Endothelial cell (in vitro differentiated cells): ENCODE measurements at places on chromosomes 11 and 22.
A peak's percentile ranks its signal among the peaks of the same experiment; 100 is the strongest.

GRCh38 chr22:46027211-46028105, 50.5 kb upstream of the WNT7B start:
- DNase-seq = no peak

- no peak for DNase-seq
Measured at GRCh38 chr11:99987821-99988470, 699.1 kb upstream of the ARHGAP42 start.

GRCh38 chr11:64915376-64915887, 1.6 kb downstream of the ATG2A start:
- no peak for DNase-seq

GRCh38 chr22:22037740-22038139, 55.2 kb upstream of the TOP3B start:
- DNase-seq = no peak

DNA sequence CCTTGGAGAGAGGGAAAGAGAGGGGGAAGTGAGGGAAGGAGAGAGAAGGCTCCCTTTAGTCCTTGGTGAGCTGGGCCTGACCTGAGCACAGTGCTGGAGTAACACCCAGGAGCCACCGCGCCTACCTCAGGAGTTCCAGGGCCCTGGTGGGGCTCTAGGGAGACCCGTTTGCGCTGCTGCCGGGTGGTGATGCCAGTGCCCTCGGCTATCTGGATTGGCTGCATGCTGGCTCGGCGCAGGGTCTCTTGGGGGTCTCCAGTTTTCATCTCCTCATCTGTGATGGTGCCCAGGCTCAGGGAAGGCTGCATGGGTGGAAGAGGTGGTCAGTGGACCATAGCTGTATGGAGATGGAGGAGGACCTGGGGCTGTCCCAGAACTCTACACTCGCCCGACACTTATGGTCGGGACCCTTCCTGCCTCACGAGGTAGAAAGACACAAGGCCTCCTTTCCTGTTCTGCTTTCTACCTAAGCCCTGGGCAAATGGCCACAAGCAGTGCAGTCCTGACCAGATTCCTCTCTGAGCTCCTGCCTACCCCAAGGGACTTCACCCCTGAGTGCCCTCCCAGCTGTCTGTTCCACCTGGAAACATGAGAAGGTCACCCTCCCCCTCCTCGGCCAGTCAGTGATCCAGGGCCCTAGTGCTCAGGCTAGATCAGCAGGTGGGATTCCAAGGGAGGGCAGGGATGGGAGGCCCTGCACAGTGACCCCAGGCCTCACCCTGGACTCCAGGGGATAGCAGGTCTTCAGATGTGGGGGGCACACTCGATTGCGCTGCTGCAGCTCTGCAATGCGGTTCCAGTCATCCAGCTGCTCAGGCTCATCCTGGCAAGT, 6.0 kb downstream of the IL18BP start:
- no peak for DNase-seq

DNA sequence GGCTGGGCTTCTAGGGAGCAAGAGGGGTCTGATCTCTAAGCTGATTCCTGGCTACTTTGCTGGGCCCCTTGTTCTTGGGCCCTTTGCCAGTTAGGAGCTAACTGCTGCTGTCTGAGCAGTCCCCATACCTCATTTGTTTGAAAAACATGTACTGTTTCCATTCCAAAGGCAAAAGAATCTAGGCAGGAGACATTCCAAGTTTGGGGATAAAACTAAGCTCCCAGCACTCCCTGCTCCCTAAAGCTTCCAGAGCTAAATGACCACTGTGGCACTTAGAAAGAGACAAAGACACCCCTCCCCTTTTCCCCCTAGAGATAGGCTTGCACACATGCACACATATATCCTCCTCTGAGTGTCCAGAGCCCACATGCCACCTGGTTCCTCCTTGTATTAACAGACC, 22.7 kb upstream of the RRM1 start:
- no peak for DNase-seq

DNA sequence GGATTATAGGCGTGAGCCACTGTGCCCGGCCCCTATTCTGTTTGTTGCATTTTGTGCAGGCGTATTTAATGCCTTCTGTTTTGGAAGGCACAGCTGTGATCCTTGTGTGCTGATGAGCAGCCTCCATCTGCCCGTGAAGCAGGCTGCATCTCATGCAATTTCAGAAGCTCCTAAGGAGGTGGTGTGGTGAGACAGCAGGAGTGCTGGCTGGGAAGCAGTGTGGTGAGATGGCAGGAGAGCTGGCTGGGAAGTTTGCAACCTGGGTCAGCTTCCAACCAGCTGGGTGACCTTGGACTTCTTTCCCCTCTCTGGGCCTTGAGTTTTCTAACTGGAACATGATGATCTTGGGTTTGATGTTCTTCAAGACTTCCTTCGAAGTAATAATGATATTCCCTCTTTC, 525.1 kb downstream of the TBC1D22A start:
- no peak for DNase-seq

DNA sequence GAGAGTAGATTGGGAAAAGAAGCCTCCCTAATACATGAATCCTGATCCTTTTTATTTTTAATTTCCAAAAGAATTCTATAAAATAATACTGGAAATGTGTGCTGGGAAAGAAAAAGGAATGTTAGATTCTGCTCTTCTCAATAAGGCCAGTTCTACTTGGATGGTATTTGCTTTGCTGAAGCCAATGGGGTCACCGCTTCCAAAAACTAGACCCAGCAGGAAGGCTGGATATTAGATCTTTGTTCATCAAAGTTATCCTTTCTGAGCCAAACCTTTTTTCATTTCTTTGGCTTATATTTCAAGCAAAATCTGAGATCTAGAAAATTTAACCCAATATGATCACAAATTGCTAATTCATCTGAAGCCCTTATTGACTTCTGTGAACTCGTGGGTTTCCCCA, 41.4 kb downstream of the SCUBE2 start:
- DNase-seq = no peak

DNA sequence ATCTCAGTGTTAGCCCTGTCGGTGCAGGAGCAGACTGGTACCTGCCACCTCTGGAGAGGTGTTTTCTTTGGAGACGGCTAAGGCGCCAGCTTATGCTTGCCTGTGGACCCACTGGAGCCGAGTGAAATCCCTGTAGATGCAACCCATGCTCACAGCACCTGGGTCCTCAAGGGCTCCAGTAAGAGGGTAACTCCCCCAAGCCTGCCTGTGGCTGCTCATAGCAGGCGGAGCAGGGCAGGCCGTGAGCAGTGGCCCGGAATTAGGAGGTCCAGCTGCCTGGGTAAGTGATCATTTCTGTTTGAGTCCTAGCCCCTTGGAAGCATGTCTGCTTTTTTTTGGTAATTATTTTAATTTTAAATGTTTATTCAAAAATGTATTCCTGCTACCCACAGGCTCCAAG, 43.8 kb downstream of the NAT10 start:
- DNase-seq = no peak

- no peak for DNase-seq
Measured at GRCh38 chr22:50467773-50468440, 6.9 kb downstream of the SBF1 start.

DNA sequence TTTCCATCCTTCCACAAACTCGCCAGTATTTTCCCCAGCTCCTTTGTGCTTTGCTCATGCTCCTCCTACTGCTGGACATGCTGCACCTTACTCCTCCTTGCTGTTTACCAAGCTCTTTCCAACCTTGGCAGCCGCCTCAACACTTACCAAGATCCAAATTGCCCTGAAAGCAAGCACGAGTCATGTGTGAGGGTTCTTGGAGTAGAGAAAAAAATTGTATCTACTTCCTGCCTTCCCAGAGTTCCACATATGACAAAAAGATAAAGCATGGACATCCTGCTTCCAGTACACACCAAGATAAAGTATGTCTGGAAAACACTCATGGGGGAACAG, 767.5 kb downstream of the NTM start:
- DNase-seq = no peak

DNA sequence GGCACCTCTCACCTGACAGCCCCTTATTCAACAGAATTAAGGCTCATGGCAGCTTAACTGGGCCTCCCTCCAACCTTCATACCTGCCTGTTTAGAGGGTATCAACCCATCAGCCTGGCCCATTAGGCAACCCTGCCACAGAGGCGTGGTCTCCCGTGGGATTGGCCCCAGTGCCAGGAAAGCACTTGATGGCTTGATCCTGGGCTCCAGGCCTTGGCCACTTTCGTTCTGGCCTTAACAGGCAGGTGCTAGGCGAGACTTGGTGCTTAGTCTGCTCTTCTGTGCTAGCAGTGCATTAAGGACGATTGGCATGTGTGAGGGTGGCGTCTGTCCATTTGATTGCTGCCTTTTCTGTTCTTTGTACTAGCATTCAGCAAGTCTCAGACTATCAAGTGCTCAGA, 75.2 kb downstream of the CABIN1 start:
- no peak for DNase-seq

- no peak for DNase-seq
Measured at GRCh38 chr11:57335023-57335342, 709 bp downstream of the SSRP1 start.

DNA sequence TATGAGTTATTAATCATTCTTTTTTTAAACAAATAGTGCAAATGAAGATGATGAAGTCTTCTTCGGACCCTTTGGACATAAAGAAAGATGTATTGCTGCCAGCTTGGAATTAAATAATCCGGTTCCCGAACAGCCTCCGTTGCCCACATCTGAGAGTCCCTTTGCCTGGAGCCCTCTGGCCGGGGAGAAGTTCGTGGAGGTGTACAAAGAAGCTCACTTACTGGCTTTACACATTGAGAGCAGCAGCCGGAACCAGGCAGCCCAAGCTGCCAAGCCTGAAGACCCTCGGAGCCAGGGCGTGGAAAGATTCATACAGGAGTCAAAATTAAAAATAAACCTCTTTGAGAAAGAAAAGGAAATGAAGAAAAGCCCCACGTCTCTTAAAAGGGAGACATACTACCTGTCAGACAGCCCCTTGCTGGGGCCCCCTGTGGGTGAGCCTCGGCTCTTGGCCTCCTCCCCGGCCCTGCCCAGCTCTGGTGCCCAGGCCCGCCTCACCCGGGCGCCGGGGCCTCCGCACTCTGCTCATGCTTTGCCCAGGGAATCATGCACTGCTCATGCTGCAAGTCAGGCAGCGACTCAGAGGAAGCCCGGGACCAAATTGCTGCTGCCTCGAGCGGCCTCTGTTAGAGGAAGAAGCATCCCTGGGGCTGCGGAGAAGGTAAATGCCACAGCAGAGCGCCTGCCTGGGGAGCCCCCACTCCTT, 11.8 kb downstream of the GTSE1 start:
- DNase-seq = no peak

DNA sequence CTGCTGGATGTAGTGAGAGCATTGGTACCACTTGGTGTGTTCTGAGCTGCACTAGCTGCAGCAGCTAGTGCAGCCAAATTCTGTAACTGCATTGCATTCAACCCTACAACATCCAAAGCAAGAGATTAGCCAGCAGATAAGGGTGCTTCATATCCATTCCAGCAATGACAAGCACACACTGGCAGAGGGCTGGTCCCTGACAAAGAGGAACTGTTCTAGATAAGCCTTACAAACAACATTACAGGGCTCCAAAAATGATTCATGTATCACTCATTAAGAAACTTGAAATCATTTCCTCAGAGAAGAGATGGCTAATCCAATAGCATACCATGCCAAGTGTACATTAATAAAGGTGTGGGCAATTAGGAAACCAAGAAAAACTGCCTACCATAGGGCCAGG, 28.4 kb upstream of the RAPSN start:
- DNase-seq = no peak

DNA sequence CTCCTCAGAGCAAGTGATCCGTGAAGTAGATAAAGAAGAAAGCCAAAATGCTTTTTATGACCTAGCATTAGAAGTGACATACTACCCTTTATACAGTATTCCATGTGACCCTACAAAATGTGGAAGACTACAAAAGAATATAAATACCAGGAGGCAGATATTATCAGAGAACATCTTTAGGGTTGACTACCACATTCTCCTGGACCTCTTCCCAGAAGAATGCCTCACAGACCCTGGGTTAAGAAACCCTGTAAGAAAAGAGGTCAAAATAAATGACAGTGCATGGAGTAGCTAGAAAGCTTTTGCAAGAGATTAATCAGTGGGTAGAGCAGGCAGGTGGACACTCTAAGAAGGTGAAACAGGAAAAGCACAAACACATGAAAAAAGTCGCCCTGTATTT, 69.2 kb downstream of the FANCF start:
- DNase-seq = no peak

- DNase-seq = no peak
Measured at GRCh38 chr11:98101329-98101728, 919.4 kb upstream of the CNTN5 start.

GRCh38 chr22:36182056-36182455, 19.6 kb downstream of the APOL4 start:
- no peak for DNase-seq

DNA sequence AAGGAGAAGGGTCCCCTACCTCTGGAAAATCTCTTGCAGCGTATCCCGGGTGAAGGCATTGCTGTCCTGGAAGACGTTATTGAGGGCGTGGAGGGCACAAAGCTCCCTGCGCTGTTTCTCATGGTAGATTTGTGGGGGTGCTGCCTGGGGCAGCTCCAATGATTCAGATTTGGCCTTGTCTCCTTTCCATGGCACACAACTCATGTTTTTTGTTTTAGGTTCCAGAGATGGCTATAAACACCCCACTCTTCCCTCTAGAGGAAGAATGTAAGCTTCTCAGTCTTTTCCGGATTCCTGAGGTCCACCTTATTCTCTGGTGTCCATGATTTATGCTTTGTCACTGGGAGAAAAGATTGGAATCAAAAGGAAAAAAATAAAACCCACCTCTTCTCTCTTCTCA, 959 bp downstream of the JOSD1 start:
- no peak for DNase-seq

DNA sequence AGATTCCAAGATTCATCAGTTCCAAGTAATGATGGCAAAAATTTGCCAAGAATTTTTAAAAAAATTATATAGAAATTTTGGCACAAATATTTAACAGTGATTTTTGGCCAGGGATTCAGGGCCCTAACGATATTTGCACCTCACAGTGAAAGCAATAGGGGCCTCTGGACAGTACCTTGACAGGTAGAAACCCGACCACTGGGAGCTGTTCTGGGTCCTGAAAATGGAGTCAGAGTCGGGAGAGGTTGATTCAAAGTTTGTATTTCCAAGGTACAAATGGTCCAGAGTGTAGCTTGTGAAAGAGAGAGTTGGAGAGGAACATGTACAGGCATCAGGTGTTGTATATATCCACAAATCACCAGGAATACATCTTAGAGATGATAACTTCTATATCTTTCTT, 41.6 kb downstream of the MRGPRX2 start:
- peak; percentile 39 for DNase-seq

- DNase-seq = no peak
Measured at GRCh38 chr11:67640758-67641337, 1.3 kb upstream of the TBX10 start.

GRCh38 chr11:116420030-116420429, 352.8 kb downstream of the BUD13 start:
- DNase-seq = no peak

GRCh38 chr11:71251761-71252268, 562 bp downstream of the SHANK2 start:
- peak; percentile 69 for DNase-seq

GRCh38 chr11:92892802-92893684, 76.4 kb upstream of the MTNR1B start:
- DNase-seq = no peak
